ENCODE measurements at places on chromosomes 13 and 19. TPM values are rescaled to one million over a fixed set of nuclear protein-coding genes. Genes with fewer than 3 reads are reported as not detected.

- no peaks in the 10 kb centered on the region for H3K27me3 ChIP-seq
- no peaks in the 10 kb centered on the region for H3K4me1 ChIP-seq
- H3K36me3 ChIP-seq, result no peaks in the 10 kb centered on the region
These were observed 18.1 kb downstream of the DGKH start for GRCh38 chr13:42066542-42066941.

GRCh38 chr19:28705008-28705407, 507.9 kb downstream of the UQCRFS1 start:
- no peaks in the 10 kb centered on the region for H3K4me1 ChIP-seq
- H3K4me3 ChIP-seq, result no peak overlapping the region
- H3K27ac ChIP-seq, result no peak overlapping the region

- no peak for DNase-seq
- H3K36me3 ChIP-seq, result no peaks in the 10 kb centered on the region
- H3K4me1 ChIP-seq, result no peaks in the 10 kb centered on the region
- no peaks in the 10 kb centered on the region for H3K27me3 ChIP-seq
These were observed 793.0 kb downstream of the OLFM4 start for GRCh38 chr13:53821632-53822031.

- no peak overlapping the region for H3K27ac ChIP-seq
- no peaks in the 10 kb centered on the region for H3K36me3 ChIP-seq
- no peak overlapping the region for H3K4me3 ChIP-seq
- H3K4me1 ChIP-seq, result peaks cover 29% of the 10 kb centered on the region
- no peak for DNase-seq
These were observed 2.5 kb upstream of the TTC9B start for GRCh38 chr19:40220674-40221073.

The CEACAM21 gene
- total RNA-seq, result not detected

The PRR22 gene
- 0.98 TPM for total RNA-seq

The SIGLEC9 gene
- total RNA-seq, result 5.9 TPM

The RDH8 gene
- not detected for total RNA-seq

The DIAPH3 gene
- 1.2 TPM for total RNA-seq

The TRIM28 gene
- total RNA-seq, result 274 TPM
